HS-5 (cell line): ENCODE measurements at places on chromosomes 16 and 17.

GRCh38 chr17:83064021-83064731, 15.2 kb upstream of the METRNL start:
- no peak for DNase-seq

DNA sequence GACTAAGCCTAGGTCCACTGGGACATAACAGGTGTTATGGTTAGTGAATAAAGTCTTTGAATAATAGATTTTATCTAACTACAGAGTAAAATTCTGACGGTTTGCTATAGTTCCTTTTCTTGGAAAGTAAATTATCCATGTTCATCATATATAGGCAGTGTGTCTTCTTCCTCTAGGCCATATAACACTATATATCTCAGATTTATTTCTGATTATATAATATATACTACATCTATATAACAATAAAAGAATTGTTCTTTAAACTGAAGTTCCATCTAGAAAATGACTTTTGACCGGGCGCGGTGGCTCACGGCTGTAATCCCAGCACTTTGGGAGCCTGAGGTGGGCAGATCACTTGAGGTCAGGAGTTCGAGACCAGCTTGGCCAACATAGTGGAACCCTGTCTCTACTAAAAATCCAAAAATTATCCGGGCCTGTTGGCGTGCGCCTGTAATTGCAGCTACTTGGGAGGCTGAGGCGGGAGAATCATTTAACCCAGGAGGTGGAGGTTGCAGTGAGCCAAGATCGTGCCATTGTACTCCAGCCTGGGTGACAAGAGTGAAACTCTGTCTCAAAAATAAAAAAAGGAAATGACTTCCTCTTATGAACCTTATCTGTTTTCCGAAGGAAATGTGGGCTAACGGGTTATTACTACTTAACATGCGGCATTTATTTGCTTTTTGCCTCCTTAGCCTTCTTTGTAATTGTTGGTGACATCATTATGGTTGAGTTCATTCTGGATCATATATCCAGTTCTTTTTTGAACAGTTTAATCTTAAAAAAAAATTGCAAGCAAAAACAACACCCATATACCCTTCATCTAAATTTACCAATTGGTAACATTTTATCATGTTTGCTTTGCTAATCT, 29.2 kb downstream of the NOL11 start:
- no peak for DNase-seq

DNA sequence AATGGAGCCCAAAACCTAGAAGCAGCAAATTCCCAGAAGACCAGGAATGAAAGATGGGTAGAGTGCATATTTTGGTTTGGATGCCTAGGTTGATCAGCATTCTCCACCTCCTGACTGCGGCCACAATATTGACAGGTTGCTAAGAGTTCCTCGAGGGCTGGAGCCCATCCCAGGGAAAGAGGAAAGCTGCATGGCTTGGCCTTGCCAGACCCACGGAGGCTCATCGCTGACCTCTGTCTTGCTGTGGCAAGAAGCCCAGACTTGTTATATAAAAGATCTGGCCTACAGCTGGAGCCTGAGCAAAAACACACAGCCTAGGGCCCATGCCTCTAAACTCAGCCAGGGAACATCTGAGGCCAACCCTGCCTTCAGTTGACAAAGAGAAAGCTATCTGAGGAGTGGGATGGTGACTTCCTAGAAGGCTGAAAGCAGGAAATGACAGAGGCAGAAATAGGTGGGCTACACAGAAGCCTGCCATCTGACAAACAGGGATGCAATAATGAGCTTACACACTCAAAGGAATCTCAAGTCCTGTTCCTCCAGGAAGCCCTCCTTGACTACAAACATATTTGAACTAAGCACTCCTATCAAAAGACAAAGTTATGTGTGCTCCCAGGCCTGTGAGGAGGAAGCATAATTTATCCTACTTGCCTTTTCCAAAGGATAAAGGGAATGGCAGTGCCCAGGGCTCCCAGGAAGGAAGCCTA, 22.5 kb upstream of the SLC35B1 start:
- no peak for DNase-seq

DNA sequence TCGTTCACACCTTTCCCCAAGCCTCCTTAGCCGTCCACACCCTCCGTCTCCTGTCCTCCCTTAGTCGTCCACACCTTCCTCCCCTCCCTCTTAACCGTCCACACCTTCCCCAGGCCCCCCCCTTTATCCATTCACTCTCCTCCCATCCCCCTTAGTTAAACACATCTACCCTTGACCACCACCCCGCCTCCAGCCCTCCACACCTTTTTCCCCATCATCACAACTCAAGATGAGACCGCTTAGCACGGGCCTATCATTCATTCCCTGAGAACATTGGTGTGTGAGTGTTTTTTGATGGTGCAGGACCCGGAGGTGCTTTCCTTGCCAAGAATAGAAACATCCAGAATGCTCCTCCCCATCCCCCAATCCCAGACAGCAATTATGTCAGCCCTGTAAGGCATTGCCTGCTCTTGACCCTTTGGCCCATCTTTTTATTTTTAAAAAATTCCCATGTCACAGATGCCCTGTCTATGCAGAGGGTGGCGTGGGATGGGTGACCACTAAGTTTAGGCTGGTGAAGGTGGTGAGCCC, 1.4 kb downstream of the TENT4B start:
- no peak for DNase-seq

DNA sequence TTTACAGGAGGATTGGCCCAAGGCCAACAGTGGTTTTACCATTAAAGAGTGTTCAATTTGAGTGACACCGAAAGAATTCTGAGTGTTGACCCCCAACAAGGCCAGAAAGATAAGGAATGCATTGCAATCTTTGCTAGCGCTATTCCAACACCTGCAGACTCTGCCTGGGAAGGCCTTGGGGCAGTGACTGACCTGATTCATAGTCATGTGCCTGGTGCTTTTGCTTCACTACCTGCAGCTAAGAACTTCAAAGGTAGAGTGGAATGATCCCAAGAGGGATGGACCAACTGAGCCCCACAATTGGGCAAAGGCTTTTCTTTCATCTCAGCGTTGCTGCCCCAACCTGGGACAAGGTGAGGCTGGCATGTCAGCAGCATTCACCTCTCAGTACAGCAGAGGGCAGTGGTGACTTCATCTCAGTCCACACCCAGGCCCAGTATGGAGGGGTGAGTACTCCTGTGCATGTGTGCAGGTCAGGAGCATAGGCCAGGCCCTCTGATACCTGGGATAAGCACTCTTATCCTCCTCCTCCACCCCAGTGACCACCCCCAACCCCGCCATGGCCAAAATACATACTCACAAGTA, 149.6 kb upstream of the GNAO1 start:
- no peak for DNase-seq

- DNase-seq: no peak
Measured at GRCh38 chr16:82586130-82586529, 40.6 kb upstream of the CDH13 start.

GRCh38 chr17:49244839-49245238, 14.3 kb upstream of the PHOSPHO1 start:
- DNase-seq: no peak

DNA sequence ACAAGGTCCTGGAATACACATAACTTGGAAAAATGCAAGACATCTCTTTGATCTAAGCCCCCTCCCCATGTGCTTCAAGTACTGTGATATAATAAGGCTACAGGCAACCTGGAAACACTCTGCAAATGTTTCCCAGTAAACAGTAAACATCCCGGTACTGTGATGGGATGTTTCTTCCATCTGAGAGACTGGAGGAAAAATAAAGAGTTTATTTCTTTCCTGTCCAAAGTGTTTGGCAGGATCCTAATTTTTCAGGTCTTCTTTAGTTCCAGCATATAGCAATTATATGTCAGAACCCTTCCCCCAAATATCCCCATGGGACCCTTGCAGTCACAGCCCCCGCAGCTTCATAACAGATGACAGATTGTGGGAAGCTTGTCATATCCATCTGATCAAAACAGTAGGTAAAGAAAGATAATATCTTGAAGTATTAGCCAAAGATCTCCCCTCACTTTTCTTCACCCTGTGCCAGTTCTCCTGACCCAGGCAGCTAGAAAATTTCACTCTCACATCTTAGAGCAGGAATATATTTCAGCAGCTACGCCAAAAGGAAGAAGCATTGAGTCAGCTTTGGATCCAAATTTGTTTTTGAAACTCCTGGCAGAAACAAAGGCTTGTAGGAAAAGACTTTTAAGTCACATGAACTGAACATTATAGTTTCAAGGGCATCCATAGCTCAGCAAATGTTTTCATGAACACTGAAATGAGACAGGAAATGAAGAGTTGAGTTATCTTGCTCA, 141.3 kb downstream of the HS3ST3A1 start:
- DNase-seq: no peak

DNA sequence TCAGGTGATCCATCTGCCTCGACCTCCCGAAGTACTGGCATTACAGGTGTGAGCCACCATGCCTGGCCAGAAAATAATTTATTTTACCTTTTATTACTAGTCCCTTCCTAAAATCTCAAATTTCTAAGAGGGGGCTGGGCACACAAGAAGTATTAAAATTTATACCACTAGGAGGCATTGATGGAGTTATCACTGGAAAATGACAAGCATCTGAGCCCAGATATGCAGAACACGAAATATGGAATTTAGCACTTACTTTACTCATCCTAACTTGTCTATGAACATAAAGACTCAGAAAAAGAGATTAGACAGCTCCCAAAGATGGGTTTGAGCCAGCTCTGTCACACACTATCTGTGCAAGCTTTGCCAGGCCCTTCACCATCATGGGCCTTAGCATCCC, 46.4 kb downstream of the STAT5A start:
- DNase-seq: no peak

- DNase-seq: no peak
Measured at GRCh38 chr17:67519801-67520251, 142.7 kb downstream of the PITPNC1 start.

DNA sequence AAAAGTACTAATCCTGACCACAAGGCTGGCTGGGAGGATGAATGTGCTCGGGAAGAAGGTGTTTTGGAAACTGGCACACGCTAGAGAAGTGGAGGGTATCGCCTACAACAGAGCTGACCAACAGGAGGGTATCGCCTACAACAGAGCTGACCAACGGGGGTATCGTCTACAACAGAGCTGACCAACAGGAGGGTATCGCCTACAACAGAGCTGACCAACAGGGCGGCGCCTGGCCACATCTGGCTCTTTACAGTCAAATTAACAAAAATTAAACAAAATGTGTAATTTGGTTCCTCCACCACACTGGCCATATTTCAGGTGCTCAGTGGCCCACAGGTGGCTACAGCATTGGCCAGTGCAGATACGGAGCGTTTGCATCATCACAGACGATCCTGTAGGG, 153.5 kb downstream of the CMIP start:
- no peak for DNase-seq

GRCh38 chr16:2826591-2827373, 3.3 kb upstream of the ZG16B start:
- no peak for DNase-seq

- DNase-seq: no peak
Measured at GRCh38 chr16:58197314-58198012, 443 bp downstream of the CSNK2A2 start.

- no peak for DNase-seq
Measured at GRCh38 chr17:65532101-65532890, 29.2 kb downstream of the AXIN2 start.

DNA sequence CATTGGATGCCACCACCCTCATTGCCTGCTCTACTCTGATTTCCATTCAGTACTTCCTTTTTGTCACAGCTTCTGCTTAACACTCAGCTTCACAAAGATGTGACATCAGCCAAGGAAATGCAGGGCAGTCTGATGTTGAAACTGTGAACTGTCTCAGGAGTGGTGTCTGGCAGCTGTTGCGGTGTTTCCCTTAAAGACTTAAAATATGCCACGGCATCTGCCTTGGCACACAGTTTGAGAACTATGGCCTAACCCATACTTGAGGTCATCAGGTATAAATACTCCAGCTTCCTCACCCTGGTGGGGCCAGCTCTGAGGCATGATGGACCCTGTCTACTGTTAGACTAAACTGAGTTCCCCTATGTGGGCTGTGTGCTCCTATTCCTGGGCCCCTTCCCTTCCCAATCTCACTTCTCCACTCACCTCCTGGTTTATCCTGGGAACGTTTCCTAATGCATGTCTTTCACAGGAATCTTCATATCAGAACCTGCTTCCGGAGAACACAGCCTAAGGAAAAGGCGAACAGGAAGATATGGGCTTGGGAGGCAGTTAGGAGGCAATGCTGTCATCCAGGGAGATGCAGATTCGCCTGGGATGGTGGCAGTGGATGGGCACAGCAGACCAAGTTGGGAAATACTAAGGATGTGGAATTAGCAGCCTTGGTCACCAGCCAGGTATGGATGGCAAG, 96.5 kb downstream of the WSCD1 start:
- DNase-seq: no peak

DNA sequence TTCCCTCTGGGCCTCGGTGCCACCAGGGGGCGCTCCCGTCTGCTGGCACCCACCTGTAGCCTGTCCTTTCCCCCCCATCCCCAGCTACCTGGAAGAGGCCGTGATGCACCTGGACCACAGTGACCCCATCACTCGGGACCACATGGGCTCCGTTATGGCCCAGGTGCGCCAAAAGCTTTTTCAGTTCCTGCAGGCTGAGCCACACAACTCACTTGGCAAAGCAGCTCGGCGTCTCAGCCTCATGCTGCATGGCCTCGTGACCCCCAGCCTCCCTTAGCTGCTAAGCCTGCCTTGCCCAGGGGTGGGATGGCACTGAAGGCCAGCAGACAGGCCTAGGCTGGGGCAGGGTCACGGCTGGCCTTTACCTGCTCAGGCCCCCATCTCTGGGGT, 818 bp upstream of the NRN1L start:
- no peak for DNase-seq

DNA sequence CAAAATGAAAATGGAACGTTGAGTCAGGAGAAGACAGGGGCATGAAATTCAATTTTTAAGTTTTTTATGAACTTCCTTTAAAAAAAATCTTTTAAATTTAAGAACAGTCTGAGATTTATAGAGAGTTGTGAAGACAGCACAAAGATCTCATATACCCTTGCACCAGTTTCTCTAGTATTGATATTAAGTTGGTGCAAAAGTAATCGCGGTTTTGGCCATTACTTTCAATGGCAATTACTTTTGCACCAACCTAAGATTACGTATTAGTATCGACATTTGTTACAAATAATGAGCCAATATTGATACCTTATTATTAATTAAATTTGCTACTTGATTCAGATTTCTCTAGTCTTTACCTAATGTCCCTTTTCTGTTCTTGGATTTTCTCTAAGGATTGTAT, 684.4 kb upstream of the CDH8 start:
- DNase-seq: no peak
